Renal cortical epithelial cell (primary cell): ENCODE measurements at places on chromosomes 13 and 19. TPM values are rescaled to one million over a fixed set of nuclear protein-coding genes. Genes with fewer than 3 reads are reported as not detected.

The ETV2 gene
- total RNA-seq, result not detected in 2 replicates

GRCh38 chr19:51493776-51494175 lies 7.8 kb downstream of the SIGLEC12 start:
- DNase-seq, result no peak

The HIPK4 gene
- not detected in 2 replicates for total RNA-seq

- DNase-seq, result no peak
Measured at GRCh38 chr19:50522881-50523280, 9.2 kb upstream of the ASPDH start.

- no peak for DNase-seq
Measured at GRCh38 chr19:47781590-47782262, 3.2 kb downstream of the SELENOW start.

- DNase-seq, result peak; percentile 51
Measured at GRCh38 chr13:49679246-49679645, 12.0 kb downstream of the EBPL start.

DNA sequence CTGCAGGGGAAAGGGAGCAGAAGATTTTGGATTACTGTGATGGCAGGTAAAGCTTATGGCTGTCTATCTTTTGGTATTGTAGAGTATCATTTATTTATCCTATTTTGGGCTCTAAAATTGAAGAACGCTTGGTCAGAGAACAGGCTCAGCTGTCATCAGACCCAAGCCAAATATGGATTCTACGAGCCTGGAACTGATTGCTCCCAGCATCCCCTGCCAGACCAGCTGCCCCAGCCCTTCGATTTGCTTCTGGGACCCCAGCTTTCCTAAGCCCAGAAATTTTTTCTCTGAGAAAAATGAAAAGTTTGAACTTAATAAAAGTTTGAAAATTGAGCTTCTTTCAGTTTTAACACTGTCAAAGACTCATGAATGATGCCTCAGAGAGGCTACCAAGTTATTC lies 472.8 kb downstream of the DACH1 start:
- DNase-seq, result no peak

GRCh38 chr13:99215184-99215830 lies 14.7 kb downstream of the UBAC2 start:
- no peak for DNase-seq

DNA sequence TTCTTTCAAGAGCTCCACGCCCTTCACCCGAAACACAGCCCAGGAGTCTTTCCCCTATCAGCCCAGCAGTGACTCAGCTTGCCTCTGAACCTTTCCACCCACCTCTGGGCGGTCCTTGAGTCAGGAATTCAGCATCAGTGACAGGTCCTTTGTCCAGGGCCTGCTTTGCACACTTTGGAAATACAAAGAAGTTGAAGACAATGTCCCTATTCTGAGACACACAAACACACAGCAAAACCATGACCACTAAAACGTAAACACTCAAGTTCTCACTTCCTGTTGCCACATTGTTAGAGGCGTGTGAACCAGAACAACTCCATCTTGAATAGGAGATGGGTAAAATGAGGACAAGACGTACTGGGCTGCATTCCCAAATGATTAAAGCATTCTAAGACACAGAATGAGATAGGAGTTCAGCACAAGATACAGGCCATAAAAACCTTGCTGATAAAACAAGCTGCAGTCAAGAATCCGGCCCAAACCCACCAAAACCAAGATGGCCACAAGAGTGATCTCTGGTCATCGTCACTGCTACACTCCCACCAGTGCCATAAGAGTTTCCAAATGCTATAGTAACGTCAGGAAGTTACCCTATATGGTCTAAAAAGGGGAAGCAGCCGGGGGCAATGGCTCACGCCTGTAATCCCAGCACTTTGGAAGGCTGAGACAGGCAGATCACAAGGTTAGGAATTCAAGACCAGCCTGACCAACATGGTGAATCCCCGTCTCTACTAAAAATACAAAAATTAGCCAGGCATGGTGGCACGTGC lies 49.2 kb upstream of the ATP12A start:
- DNase-seq, result peak; percentile 45

The FCAR gene
- not detected in 2 replicates for total RNA-seq

GRCh38 chr13:34417896-34418295 lies 524.2 kb upstream of the NBEA start:
- DNase-seq, result no peak

- DNase-seq, result peak; percentile 6
Measured at GRCh38 chr19:19911150-19911549, 10.4 kb downstream of the ZNF93 start.

The ZNF575 gene
- 0.25 TPM in 1 of 2 replicates, not detected in the other for total RNA-seq

GRCh38 chr13:114054264-114054663 lies 78.2 kb downstream of the RASA3 start:
- no peak for DNase-seq

The GPC6 gene
- total RNA-seq, result 23.8 and 38.9 TPM in 2 replicates

The ZNF429 gene
- 4.2 and 10.8 TPM in 2 replicates for total RNA-seq

The GGN gene
- 0.80 and 1.7 TPM in 2 replicates for total RNA-seq

The JAK3 gene
- 2.3 and 3.7 TPM in 2 replicates for total RNA-seq

- peak; percentile 88 for DNase-seq
Measured at GRCh38 chr13:49097374-49097773, 121.7 kb downstream of the FNDC3A start.

DNA sequence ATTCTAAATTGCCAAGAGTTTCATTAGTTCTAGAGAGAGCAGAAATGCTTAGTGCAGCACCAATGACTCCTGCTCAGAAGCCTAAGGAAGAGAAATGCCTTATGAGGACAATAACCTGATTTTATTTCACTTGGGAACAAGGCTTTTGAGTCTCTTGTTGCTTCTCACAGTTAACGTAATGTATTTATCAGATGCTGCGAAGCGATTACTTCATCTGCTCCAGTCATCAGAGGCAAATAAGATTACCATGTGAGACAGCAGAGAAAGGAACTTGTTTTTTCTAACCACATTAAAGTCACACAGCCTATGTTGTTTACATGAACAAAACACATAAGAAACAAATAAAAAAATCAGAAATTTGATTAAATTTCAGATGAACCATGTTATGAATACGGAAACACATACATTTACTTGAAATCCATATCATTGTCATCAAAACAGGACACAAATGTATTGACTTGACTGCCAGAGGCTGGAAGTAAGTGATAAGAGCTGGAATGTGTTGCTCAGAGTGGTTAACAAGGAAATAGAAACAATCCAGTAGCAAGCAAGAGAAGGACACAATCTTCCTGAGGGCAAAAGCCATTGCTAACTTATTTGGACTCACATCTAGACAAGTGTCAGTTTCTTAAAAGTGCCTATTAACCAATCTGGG lies 147.3 kb downstream of the LHFPL6 start:
- DNase-seq, result no peak

The JSRP1 gene
- 3.3 TPM in 1 of 2 replicates, not detected in the other for total RNA-seq

DNA sequence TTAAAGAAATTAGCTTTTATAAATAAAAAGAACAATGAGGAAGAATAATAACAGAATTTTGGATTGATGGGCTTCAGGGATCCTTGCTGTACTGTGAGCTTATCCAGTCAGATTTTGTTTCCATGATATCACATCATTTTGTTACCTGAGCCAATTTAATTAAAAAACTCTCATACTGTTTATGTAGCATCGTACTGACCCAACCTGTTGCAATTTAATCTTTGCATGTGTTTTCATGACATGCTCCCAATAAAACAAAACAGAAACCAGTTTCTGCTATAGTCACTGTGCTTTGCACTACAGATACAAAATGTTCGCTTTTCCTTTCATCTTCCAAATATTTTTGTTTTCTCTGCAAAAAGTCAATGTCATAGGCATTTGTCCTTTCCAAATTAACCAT lies 109.7 kb upstream of the RNF113B start:
- DNase-seq, result no peak

DNA sequence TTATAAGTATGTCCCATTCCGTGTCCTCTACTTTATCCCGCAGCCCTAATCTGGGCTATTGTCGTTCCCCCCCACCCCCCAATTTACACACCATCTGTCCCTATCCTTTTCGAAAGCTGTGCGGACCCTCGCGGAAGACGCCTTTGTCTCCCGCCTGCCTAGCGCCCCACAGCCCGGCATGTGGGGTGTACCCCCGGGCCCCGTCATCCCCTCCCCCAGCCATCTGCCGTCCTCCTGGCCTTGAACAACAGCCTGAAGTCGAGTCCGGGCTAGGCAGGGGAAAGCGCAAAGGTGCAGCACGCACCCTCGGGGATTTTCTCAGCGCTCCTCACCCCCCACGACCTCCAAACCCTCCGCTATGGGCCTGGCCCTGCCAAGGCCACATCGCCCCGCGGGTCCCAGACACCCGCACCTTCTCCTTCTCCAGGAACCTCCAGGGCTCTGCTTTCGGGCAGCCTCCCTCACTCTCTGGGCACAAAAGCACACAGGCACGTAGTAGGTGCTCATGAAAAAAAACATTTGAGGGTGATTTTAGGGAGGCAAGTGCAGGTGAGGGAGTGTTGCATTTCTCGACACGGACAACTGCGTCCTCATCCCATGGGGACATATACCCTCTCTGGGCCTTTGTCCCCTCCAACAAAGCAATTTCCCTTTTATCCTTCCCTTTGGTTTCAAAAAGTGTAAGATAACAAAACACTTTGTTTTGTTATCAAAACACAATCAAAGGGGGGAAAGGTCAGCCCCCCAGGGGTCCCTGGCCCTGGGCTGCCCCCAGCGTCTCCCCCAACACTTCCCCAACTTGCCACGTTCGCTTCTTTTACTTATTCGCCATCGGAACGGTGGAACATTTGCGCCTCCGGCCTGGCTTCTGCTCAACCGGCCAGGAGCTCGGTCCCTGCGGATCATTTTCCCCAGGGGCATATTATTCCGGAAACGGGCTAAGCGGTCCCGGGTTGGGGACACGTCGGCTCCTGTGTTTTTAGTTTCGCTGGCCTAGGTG lies 16.4 kb downstream of the CCDC124 start:
- DNase-seq, result no peak

DNA sequence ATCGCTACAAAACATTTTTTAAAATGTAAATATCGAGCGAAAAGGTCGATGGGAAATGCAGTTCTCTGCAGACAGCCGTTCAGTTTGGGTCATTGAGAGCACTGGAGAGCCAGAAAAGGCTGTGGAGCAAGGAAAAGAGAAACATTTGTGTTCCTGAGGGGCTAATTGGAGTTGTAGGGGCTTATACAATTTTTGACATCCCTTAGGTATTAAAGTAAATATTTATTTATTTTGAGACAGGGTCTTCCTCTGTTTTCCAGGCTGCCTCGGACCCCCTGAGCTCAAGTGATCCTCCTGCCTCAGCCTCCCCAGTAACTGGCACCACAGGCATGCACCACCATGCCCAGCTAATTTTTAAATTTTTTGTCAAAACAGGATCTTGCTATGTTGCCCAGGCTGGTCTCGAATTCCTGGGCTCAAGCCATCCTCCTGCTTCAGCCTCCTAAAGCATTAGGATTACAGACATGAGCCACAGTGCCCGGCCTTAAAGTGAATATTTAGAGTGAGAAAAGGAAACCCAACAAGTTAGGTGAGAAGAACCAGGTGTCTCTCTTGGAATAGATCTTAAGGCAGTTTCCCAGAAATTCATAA lies 825 bp upstream of the YIF1B start:
- no peak for DNase-seq

The PDE4C gene
- under 0.01 and 0.20 TPM in 2 replicates for total RNA-seq

- no peak for DNase-seq
Measured at GRCh38 chr13:113998781-113999617, 25.1 kb upstream of the C13orf46 start.

The MADCAM1 gene
- 0.05 TPM in 1 of 2 replicates, not detected in the other for total RNA-seq

DNA sequence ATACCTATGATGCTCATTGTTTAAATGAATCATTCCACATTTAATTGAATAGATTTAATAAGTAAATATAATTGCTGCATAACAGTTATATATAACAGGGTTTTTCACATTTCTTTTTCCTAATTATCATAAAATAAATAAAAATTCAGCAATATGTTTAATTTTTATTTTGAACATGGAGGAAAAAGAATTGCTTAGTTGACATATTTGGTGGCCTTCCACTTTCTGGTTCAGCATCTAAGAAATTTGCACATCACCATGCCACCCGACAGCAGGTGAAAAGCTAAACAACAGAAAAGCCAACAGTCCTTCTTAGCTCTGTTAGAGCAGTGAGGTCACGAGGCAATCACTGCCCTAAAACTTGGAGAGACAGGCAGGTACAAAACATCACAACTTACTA lies 790.2 kb downstream of the GPC5 start:
- no peak for DNase-seq

DNA sequence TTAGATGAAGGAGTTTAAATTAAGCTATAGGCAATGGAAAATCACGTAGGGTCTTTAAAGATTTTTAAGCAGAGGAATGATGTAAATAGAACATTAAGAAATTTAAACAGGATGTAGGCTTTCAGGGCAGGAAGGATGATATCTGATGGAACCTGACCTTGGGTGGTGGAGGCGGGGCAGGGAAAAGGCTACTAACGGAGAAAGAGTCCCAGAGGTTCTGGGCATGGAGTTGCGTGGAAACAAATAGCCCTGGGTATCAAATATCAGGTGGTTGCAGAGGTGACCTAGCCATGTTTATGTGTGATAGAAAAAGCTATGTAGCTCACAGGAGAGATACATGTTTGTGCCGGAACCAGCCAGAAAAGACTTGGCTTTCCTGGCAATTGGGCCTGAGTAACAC lies 7.8 kb upstream of the CDK8 start:
- no peak for DNase-seq

The LRRC63 gene
- 0.20 TPM in 1 of 2 replicates, not detected in the other for total RNA-seq

The CEACAM4 gene
- total RNA-seq, result not detected in 2 replicates

DNA sequence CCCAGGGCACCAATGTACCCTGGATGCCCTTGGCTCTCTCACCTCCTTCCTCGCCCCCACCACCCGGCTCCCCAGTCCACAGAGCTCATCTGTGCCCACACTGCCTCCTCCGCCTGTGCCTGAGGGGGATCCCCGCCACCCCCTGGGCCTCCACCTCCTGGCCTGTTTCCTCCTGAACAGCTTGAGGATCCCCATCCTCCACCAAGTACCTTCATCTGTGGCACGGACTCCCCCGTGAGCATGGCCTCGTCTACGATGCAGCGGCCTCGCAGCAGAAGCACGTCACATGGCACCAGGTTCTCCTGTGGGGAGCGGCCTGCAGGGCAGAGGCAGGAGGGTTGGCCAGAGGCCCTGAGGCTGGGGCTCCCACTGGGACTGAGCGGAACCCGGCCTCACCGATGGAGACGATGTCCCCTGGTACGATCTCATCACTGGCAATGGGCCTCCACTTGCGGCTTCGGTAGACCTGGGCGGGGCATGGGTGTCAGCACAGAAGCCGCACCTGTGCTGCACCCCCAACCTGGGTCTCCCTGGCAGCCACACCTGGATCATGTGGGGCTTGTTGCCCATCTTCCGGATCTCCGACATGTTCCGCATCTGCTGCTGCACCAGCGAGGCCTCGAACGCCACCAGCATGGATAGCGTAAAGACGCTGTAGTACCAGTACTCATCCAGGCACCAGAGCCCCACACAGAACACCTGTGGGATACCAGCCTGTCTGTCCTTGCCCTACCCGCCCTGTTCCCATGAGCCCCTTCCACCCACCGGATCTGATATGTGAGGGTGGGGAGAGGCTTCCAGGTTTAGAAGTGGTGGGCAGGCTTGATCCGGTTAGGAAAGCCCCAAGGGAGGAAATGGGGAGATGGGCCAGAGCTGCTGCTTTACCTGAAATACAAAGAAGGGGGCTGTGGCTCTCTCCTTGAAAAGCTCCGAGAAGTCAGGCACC lies 6.8 kb downstream of the ATP13A1 start:
- DNase-seq, result no peak
